CD4-positive, alpha-beta T cell treated with Interleukin-6 for 4 hours (primary cell): ENCODE measurements at places on chromosomes 12 and 14.

DNA sequence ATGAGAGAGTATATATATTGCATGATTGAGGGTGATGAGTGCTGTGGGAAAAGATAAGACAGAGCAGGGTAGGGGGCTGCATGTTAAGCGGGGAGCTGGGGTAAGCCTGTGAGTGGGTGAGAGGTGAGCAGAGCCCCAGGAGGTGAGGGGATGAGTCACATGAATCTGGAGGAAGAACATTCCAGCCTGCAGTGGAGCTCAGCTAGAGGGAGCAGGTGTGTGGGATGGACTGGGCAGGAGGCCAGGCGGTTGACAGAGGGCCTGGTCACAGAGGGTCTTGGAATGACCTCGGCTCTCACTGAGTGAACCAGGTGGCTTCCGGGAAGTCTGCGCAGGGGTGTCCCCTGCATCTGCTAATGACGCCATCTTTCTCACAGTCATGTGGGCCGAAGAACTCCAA, 44.4 kb downstream of the GIT2 start:
- DNase-seq, result no peak

GRCh38 chr14:102784892-102785594, 7.8 kb downstream of the TRAF3 start:
- DNase-seq, result no peak

DNA sequence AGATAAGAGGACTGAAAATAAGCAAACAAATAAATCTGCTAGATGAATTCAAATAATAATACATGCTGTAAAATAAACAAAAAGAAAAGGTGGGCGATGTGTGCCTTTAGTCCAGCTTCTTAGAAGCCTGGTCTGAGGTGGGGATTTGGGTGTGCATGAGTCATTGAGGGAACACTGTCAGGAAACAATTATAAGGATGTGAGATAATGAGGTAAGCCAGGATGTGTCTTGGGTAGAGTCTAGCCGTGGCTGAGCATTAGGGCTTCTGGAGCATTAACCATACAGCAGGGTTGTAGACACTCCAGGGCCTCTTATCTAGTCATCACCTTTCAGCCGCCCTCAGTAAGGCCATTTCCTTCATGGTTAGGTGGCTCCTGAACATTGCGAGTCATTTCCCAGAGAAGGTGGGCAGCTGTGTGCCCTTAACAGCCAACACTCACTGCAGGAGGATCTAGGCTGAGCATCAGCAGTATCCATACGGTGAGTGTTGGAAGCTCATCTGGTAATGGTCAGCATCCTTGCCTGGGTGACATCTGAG, 405.6 kb downstream of the GLT1D1 start:
- DNase-seq, result no peak

DNA sequence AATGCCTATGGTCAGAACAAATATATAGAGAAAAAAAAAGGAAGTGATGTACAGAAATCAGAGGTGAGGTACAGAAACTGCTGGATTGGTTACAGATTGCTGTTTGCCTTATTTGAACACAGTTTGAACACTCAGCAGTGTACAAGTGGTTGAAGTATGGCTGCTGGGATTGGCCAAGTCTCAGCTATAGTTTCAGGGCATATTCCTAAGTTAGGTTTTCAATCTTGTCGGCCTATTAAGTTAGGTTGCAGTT, 146.4 kb downstream of the LLPH start:
- DNase-seq, result no peak
